ENCODE measurements at places on chromosomes 13 and 19.

GRCh38 chr13:44453069-44453468, 79.4 kb downstream of the SERP2 start:
- no peak for DNase-seq

GRCh38 chr19:35729763-35730162, 12.0 kb downstream of the KMT2B start:
- DNase-seq, result no peak

DNA sequence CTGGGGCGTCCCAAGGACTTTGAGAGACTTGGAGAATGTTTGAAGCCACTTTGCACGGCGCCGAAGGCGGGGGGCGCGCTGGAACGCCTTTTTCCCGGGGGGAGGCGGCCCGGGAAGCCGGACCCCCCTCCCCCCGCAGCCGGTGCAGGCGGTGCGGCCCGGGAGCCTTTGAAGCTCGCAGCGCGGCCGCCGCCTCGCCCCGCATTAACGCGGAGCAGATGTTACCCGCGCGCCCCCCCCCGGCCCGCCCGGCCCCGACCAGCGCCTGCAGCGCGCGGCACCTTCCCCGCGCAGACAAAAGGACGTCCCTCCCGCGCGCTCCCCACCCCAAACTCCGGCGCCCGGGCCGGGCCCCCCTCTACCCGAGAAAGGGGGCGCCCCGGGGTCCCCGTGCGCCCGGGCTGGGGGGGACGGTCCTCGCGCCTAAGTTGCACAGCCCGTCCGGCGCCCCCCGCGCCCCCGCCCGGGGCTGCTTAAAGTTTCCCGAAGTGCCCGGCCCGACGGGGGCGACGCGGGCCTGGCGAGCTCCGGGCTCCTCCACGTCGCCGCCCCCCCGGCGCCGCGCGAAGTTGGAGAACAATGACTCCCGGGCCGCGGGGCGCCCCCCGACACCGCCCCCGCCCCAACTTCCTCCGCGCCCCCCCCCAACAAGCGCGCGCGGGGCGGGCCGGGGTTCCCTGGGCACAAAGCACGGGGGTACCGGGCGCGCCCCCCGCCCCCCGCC, 685 bp downstream of the TCF3 start:
- DNase-seq, result peak; percentile 36

GRCh38 chr19:29324717-29325116, 111.8 kb upstream of the UQCRFS1 start:
- no peak for DNase-seq

- no peak for DNase-seq
Observed at GRCh38 chr13:30735025-30735871, at the start of gene ALOX5AP. TSS of gene ALOX5AP (plus strand) at chr13:30735543. CDS start at chr13:30735606, 63 bp downstream.

DNA sequence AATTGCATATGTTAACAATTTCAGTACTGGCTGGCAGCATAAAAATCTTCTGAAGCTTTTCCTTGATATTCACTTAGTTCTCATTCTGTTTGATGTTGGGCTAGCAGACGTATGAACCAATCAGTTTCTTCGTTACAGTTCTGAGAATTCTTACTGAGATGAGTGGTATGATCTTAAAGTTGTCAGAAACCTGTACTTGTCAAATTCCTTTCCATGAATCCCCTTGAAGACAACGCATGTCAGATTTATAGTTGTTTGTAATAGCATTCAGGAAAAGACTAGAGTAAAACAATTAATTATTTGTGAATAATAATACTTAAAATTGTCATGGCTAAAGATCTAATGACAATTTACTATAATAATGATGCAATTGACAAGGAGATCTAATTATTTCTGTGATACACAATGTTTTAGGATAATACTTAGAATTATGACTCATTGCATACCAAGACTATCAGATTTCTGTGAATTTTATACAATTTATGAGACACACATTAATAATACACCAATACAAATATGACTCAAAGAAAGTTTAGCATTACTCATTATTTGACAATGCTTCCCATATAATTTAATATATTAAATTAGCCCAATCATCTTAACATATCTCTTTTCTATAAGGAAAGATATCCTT, 447.2 kb downstream of the RFC3 start:
- DNase-seq, result peak; percentile 30

DNA sequence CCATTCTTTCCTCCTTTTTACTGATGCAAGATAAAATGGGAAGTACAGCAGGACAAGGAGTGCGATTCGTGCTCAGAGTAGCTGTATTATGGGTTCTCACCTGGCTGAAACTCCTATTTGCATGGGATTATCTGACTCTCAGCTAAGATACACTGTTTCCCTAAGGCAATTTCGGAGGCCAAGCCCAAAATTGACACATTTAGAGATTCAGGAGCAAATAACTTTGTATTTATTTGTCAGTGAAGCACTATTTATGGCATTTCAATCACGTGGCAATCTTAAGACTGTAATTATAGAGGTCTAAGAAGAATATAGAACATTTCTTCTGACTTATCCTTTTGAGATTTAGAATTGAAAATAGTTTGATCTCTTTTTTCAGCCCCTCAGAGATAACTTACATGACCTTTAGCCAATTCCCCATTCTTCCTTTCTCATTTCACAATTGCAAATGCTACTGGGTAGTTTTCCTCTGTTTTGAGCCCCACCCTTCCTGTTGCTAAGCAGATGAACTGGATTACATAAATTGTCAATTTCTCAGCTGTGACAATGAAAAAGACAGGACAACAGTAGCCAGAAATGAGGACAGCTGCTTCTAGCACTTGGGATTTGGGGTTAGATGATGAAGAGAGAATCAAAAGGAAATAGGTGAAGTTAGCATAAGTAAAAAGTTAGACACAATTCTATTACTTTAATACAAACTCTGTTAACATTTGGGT, 122.7 kb upstream of the FRY start:
- no peak for DNase-seq

DNA sequence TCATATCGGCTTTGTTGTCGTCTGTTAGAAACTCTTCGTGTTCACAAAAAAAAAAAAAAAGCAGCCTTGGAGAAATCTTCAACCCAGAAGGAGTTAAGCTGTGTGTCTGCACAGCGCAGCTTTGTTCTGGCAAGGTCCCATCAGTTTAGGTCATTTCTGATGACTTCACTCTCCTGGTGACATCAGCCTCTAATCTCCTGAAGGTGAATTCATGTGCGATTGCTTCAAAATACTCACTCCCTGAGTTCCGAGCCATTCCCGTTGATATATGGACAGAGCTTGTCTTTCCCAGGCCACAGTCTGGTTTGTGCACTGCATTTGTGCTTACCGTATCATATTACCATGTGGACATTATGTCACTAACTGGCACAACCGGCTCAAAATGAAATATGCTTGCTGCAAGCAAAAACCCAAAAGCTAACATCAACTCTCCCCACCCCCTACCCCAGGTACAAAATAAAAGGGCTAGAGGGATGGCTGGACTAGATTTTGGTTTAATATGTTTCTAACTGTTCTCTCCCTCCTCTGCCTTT, 342.4 kb downstream of the KCNRG start:
- peak; percentile 61 for DNase-seq

DNA sequence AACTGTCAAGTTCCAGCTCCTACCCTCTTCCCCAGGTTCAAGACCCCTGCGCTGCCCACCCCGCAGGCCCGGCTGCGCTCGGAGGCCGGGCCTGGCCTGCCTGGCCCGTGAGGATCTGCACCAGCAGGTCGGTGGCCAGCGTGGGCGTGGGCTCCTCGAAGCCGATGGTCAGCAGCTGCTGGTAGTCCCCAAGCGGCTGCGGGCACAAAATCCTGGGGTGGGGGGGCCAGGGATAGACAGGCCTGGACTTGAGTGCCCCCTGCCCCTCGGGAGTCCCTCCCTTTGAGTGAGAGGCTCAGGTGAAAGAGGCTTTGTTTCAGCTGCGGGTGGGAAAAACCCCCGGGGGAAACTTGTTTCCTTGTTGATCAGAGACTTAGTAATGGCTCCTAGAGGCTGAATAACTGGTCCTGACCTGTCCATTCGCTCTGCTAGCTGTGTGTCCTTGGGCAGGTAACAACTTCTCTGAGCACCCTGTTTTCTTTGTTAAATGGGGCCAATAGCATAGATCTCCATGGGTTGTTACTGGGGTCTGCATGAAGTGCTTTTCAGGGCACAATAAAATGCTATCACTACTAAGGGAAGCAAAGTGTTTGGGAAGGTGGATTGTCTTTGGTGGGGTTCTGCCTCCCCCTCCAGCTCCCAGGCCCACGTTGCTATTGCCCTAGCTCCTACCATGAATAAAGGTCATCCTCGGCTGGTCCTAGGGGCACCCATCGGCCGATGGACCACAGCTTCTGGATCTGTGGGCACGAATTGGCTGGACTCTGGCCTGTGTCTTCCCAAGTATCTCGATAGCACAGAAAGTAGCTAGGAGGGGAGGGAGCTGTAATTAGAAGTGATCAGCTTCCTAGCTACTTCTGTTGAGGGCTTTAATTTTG, 3.5 kb downstream of the C19orf67 start:
- peak; percentile 90 for DNase-seq

DNA sequence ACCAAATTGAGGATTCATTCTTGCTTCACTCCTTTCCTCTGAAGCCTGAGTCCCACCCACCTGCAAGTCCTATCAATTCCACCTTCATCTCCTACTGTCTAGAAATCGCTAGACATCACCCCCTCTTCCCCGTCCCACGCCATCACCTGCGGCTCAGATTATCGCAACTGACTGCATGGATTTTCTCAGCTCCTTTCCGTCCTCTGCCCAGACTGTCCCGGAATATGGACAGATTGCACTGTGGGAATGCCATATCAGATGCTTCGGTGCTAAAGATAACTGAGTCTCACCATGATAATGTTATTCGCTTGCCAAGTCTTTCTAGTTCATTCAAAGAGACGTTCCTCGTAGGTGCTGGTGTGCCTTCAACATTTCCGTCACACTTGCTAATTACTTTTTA, 66.4 kb upstream of the USP29 start:
- DNase-seq, result no peak

- DNase-seq, result no peak
Observed at GRCh38 chr19:13146763-13147563, 3.2 kb downstream of the STX10 start.

DNA sequence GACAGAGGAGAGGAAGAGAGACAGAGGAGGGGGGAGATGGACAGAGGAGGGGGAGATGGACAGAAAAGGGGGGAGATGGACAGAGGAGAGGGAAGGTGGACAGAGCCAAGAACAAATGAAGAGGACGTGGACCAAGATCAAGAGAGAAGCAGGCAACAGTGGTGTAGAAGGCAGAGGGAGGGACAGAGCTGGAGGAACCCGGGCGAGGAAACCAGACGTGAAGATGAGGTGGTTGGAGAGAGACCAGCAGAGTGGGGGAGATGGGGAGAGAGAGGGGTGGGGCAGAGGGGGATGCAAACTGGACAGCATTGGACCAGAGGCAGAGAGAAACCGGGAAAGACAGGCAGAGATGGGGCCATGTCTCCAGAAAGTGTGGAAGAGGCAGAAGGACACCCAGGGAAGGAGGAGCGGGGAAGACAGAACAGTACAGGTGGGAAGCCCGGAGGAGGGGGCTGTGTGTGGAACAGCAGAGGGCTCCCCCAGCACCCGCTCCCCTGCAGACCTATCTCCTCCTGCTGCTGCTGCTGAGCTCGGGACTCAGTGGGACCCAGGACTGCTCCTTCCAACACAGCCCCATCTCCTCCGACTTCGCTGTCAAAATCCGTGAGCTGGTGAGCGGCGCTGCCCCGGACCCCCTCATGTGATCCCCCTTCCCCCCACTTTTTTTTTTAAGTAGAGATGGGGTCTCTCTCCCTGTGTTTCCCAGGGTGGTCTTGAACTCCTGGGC, 1.3 kb downstream of the FLT3LG start:
- DNase-seq, result no peak

DNA sequence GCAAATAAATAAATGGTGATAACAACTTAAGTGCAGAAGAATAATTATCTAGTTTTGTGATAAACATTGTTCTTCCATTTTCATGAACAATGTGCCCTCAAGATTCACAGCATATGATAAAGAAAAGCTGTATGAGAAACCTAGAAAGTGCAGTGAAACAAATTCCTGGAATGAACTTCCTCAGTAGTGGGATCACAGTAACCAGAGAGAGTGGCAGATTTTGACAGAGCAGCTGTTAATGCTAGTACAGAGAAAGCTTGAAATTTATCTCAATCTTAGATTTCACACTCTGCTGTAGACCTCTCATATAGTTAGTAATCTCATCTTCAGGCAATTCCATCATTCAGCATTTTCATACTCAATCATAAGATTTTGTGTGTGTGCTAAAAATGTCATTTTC, 664.9 kb downstream of the PCDH9 start:
- DNase-seq, result no peak

GRCh38 chr13:41452462-41452861, 4.9 kb upstream of the RGCC start:
- DNase-seq, result peak; percentile 16

DNA sequence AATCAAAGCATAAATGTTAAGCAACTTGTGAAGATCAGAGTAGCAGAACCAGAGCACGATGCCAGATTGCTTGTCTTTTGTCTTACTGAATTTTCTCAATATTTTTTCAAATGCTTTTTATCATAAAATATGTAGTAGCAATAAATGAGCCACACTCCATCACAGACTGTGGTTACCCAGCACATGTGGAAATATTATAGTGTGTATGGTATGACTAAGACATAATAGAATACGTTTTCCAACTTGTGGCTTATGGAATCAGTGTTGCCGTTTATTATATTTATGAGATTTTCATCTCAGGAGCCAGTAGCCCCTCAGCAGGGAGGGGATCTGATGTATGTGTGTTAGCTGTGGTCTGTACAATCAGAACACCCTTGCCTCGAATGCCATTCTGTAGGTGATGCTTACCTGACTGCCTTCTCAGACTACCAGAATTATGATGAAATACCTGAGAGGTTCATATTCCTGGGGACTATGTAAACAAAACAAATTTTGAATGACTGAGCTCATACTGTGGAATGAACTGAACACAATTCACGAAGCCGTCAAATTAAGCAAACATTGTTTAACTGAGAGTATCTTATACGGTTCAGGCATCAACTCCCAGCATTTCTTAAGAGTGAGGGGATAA, 1.9 kb downstream of the SCEL start:
- no peak for DNase-seq

- DNase-seq, result no peak
Observed at GRCh38 chr13:42873081-42873480, 91.7 kb downstream of the FAM216B start.

DNA sequence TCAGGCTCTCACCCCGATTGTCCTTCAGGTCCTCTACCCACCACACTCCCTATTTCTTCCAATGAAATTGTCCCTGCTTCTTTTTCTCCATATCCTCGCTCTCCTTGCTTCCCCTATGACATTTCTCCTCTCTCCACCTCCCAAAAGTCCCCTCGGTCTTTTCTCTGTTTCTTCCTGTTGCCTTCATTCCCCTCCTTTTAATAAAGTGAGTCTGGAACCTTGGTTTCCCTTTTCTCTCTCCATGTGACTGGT, 676 bp upstream of the ZNF574 start:
- DNase-seq, result no peak
